Effector memory CD4-positive, alpha-beta T cell (primary cell): ENCODE measurements at places on chromosomes 2 and 18.

DNA sequence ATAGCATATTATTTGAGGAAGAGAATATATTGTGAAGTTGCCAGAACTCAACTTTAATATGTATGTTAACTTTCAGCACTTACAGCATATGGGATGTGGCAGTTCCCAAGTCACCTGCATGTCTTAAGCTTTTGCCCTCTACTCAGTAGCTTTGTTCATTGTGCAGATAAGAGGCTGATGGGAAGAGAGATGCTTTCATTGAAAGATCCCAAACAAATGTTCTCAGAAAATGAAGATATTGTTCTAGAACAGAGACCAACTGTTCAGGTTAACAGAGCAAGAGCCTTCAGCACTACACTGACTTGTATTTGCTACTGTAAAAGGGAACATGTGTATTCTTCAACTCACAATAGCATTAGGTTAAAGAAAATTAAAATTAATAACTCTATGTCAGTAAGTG, 28.1 kb downstream of the GAREM1 start:
- H3K4me3 ChIP-seq = no peak overlapping the region
- H3K4me1 ChIP-seq = no peaks in the 10 kb centered on the region
- DNase-seq = no peak
- no peaks in the 10 kb centered on the region for H3K36me3 ChIP-seq

DNA sequence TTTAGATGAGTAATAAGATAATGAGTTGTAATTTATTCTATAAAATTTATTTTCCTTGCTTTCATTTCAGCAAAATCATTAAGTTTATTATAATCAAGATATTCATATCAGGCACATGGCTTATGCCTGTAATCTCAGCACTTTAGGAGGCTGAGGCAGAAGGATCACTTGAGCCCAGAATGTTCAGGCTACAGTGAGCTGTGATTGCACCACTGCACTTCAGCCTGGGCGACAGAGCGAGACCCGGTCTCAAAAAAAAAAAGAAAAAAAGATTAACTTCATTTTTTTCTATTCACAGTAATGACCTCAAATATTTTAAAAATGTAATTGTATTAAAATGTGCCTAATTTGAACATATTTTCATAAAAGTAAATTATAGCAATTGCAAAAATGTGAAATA, 67.9 kb downstream of the ACYP2 start:
- no peaks in the 10 kb centered on the region for H3K36me3 ChIP-seq
- H3K4me3 ChIP-seq = no peak overlapping the region
- H3K27ac ChIP-seq = no peak overlapping the region
- H3K4me1 ChIP-seq = no peaks in the 10 kb centered on the region
- no peak for DNase-seq
- H3K27me3 ChIP-seq = no peaks in the 10 kb centered on the region

GRCh38 chr18:37275237-37275741, 290.3 kb downstream of the CELF4 start:
- no peak overlapping the region for H3K4me3 ChIP-seq
- H3K27ac ChIP-seq = no peak overlapping the region
- no peaks in the 10 kb centered on the region for H3K4me1 ChIP-seq
- DNase-seq = no peak

- H3K4me3 ChIP-seq = no peak overlapping the region
- H3K4me1 ChIP-seq = no peaks in the 10 kb centered on the region
- H3K36me3 ChIP-seq = peaks cover 65% of the 10 kb centered on the region
- H3K27me3 ChIP-seq = no peaks in the 10 kb centered on the region
- DNase-seq = no peak
Observed at GRCh38 chr2:48454504-48454903, 75.5 kb upstream of the STON1 start.

GRCh38 chr18:11937874-11938478, 29.9 kb upstream of the MPPE1 start:
- no peak overlapping the region for H3K27ac ChIP-seq
- no peaks in the 10 kb centered on the region for H3K36me3 ChIP-seq
- no peaks in the 10 kb centered on the region for H3K4me1 ChIP-seq

DNA sequence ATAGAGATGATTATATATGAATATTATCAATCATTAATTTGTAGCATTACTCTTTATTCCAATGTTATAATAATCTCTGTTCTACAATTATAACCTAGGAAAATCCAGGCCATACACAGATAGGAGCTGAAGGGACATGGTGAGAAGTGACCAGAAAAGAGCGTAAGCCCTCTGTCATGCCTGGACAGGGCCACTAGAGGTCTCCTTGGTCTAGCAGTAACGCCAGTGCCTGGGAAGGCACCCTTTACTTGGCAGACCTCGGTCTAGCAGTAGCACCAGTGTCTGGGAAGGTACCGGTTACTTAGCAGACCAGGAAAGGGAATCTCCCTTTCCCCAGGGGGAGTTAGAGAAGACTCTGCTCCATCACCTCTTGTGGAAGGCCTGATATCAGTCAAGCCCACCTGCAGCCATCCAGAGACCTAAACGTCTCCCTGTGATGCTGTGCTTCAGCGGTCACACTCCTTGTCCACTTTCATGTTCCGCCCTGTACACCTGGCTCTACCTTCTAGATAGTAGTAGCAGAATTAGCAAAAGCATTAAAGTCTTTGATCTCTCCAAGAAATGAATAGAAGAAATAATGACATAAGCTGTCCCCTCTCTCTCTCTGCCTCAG, 447.5 kb upstream of the FSIP2 start:
- H3K27ac ChIP-seq = no peak overlapping the region
- no peak for DNase-seq
- no peaks in the 10 kb centered on the region for H3K36me3 ChIP-seq
- H3K4me1 ChIP-seq = no peaks in the 10 kb centered on the region
- no peaks in the 10 kb centered on the region for H3K27me3 ChIP-seq

- no peak overlapping the region for H3K4me3 ChIP-seq
- H3K4me1 ChIP-seq = no peaks in the 10 kb centered on the region
- H3K27me3 ChIP-seq = no peaks in the 10 kb centered on the region
- H3K27ac ChIP-seq = no peak overlapping the region
Observed at GRCh38 chr2:42474765-42475454, 18.9 kb downstream of the KCNG3 start.

DNA sequence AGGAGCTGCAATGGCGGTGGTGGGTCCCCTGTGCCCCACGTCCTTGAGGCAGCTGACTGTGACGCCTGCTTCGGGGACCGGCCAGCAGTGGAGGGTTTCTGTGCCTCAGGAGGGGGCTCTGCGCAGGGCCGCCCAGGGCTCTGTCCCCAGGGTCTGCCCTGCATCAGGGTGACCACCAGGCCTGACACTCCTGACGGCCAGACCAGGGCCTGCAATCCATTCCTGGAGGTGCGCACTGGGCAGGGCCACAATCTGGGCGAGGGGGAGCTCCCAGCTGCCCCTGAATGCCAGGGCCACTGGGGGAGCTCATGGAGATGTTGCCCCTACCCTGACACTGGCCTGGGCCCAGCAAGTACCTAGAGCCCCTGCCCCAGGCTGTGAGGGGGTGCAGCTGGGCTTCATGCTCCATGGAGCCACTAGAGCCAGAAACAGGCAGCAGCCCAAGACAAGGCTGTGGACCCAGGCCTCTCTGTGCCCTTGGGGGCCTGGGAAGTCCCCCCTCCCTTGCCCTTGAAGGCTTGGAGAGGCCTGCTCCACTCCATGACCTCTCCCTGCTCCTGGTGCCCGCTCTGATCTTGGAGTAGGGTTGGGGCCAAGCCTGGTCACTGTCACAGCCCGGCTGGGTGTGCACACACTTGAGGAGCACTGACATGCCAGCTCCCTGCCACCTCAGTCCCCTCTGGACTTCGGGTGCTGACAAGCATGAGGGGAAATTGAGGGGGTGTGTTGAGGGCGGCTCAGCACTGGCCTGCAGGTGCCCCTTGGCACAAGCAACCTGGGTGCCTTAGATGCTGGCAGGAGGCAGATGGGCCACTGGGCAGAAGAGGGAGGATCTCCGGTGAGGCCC, 55.9 kb downstream of the LDAH start:
- H3K27me3 ChIP-seq = no peaks in the 10 kb centered on the region
- H3K4me3 ChIP-seq = no peak overlapping the region
- H3K4me1 ChIP-seq = no peaks in the 10 kb centered on the region
- H3K36me3 ChIP-seq = no peaks in the 10 kb centered on the region
- H3K27ac ChIP-seq = no peak overlapping the region
- DNase-seq = no peak

- no peak overlapping the region for H3K27ac ChIP-seq
- H3K36me3 ChIP-seq = no peaks in the 10 kb centered on the region
- no peak for DNase-seq
- no peaks in the 10 kb centered on the region for H3K27me3 ChIP-seq
Observed at GRCh38 chr2:33835911-33836310, 236.8 kb upstream of the FAM98A start.

DNA sequence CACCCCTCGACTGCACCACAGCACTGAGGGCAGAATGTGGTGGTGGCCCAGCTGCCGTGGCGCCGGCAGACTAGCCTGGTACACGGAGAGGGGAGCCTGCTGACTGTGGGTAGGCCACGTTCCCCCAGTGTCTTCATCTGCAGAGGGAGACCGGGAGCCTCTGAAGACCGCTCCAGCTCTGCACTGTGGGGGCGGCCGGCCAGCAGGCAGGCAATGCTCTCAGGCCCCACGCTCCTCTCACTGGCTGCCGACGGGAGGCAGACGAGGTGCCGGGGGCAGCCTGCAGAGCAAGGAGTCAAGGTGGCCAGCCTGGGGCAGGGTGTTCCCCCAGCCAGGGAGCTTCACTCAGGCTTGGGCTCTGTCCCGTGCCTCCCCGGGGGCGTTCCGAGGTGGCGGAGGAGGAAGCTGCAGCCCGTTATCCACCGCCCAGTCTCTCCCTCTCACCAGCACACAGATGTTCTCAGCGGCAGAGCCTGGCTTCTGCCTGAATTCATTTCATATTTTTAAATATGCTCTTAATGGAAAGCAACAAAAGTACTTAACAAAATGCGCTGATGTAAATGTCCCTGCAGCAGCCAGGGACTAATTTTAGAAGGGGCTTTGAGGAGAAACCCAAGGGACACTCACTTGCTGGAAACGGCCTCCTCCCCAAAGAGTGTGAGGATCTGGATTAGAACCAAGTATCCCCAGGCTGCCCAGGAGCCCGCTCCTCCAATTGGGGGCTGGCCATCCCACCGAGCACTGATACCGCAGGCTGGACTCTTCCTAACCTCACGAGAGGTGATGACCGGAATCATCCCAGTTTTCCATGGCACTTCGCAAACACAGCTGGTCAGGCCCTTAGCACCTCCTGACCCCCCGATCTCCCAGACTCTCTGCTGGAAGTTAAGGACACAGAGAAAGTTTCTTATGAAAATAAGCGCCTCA, 87.8 kb downstream of the HDAC4 start:
- H3K4me3 ChIP-seq = no peak overlapping the region
- DNase-seq = no peak
- peaks cover 2% of the 10 kb centered on the region for H3K4me1 ChIP-seq
- no peaks in the 10 kb centered on the region for H3K36me3 ChIP-seq
- no peak overlapping the region for H3K27ac ChIP-seq

GRCh38 chr2:96802721-96803120, 13.3 kb upstream of the CNNM3 start:
- peaks cover 25% of the 10 kb centered on the region for H3K4me1 ChIP-seq
- no peaks in the 10 kb centered on the region for H3K27me3 ChIP-seq
- no peak for DNase-seq
- no peak overlapping the region for H3K27ac ChIP-seq

- H3K36me3 ChIP-seq = no peaks in the 10 kb centered on the region
- DNase-seq = no peak
- no peaks in the 10 kb centered on the region for H3K4me1 ChIP-seq
- no peaks in the 10 kb centered on the region for H3K27me3 ChIP-seq
Observed at GRCh38 chr18:8333961-8334360, 275.3 kb upstream of the RAB12 start.
